Melanocyte of skin (primary cell): ENCODE measurements at places on chromosomes 16 and 17. TPM values are rescaled to one million over a fixed set of nuclear protein-coding genes. Genes with fewer than 3 reads are reported as not detected.

Gene PYY
- not detected in 2 replicates for total RNA-seq

Gene AGRP
- total RNA-seq = not detected in 2 replicates

Gene TP53TG3D
- 2.1 and 4.0 TPM in 2 replicates for total RNA-seq

Gene C16orf92
- not detected in 2 replicates for total RNA-seq

Gene ZG16B
- not detected in 2 replicates for total RNA-seq

Gene SP6
- under 0.01 TPM in 1 of 2 replicates, not detected in the other for total RNA-seq

Gene CSH1
- not detected in 2 replicates for total RNA-seq

Gene MFAP4
- not detected in 2 replicates for total RNA-seq

Gene UNC45B
- not detected in 2 replicates for total RNA-seq

Gene C16orf86
- total RNA-seq = 4.0 and 5.7 TPM in 2 replicates

Gene NOG
- total RNA-seq = not detected in 2 replicates

Gene CHTF8
- total RNA-seq = 88.4 and 91.6 TPM in 2 replicates

Gene CCL13
- total RNA-seq = not detected in 2 replicates

Gene CRHR1
- total RNA-seq = not detected in 2 replicates

Gene TBC1D3B
- total RNA-seq = 0.73 TPM in 1 of 2 replicates, not detected in the other

Gene CCL4
- total RNA-seq = not detected in 2 replicates

Gene IGF2BP1
- under 0.01 TPM in 1 of 2 replicates, not detected in the other for total RNA-seq

Gene TBC1D3C
- 0.36 TPM in 1 of 2 replicates, not detected in the other for total RNA-seq

Gene CD300LG
- total RNA-seq = not detected in 2 replicates

Gene KCNAB3
- 0.69 and 0.73 TPM in 2 replicates for total RNA-seq

Gene ZNF594
- 9.5 and 11.4 TPM in 2 replicates for total RNA-seq

Gene PTX4
- total RNA-seq = 0.34 TPM in 1 of 2 replicates, not detected in the other

Gene RAP1GAP2
- under 0.01 and 0.62 TPM in 2 replicates for total RNA-seq
